ENCODE measurements at places on chromosomes 3 and 15. TPM values are rescaled to one million over a fixed set of nuclear protein-coding genes. Genes with fewer than 3 reads are reported as not detected.

GRCh38 chr3:146543461-146544001 lies 876 bp downstream of the PLSCR1 start:
- H3K27ac ChIP-seq = peak overlapping the region; percentile 91
- H3K27me3 ChIP-seq = no peaks in the 10 kb centered on the region
- H3K4me3 ChIP-seq = peak overlapping the region; percentile 94
- H3K36me3 ChIP-seq = peaks cover 16% of the 10 kb centered on the region
- peak; percentile 6 for DNase-seq
- peaks cover 20% of the 10 kb centered on the region for H3K4me1 ChIP-seq

The SLC28A2 gene
- total RNA-seq = not detected

DNA sequence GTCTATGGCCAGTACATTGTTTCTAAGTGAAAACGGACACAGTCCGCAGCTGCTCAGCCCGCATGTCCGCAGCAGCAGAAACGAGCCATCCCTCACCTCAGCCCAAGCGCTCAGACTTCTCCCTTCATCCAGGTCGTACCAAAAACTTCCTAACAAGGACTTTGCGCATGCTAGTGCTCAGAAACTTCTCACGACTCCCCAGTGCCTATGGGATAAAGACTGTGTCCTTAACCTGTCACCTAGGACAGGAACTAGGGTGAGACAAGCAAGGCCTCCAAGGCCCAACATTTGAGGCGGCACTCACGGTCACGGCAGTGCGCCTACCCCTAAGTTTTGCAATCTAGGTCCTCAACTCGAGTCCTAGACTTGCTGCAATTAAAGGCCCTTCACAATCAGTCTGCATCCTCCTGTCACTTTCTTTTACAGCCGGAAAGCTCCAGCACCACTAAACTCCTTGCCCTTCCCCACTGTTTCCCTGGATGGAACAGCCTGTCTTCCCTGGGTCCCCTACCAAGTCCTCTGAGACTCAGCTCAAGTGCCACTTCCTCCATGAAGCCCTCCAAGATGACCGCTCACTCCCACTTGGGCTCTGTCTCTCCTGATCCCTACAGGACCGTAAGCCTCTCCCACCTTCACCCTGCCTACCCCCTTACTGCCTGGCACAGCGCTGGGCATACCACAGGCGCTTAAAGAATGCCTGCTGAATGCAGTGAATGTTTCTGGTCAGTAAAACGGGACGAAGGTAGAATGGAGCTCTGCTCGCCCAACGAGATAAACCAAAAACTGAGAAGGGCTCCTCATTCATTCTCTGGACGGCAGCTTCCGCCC lies 1.2 kb downstream of the CLN6 start:
- no peaks in the 10 kb centered on the region for H3K36me3 ChIP-seq
- H3K27me3 ChIP-seq = peaks cover 19% of the 10 kb centered on the region
- H3K4me1 ChIP-seq = peaks cover 19% of the 10 kb centered on the region

GRCh38 chr15:51992953-51993352 lies 21.4 kb upstream of the LEO1 start:
- no peaks in the 10 kb centered on the region for H3K27me3 ChIP-seq
- peaks cover 9% of the 10 kb centered on the region for H3K4me1 ChIP-seq
- H3K4me3 ChIP-seq = no peak overlapping the region
- H3K27ac ChIP-seq = no peak overlapping the region
- no peak for DNase-seq

- H3K4me1 ChIP-seq = no peaks in the 10 kb centered on the region
- no peak overlapping the region for H3K4me3 ChIP-seq
- no peaks in the 10 kb centered on the region for H3K27me3 ChIP-seq
- no peak overlapping the region for H3K27ac ChIP-seq
- H3K36me3 ChIP-seq = no peaks in the 10 kb centered on the region
Observed at GRCh38 chr3:7565574-7565973, 704.7 kb downstream of the GRM7 start.

DNA sequence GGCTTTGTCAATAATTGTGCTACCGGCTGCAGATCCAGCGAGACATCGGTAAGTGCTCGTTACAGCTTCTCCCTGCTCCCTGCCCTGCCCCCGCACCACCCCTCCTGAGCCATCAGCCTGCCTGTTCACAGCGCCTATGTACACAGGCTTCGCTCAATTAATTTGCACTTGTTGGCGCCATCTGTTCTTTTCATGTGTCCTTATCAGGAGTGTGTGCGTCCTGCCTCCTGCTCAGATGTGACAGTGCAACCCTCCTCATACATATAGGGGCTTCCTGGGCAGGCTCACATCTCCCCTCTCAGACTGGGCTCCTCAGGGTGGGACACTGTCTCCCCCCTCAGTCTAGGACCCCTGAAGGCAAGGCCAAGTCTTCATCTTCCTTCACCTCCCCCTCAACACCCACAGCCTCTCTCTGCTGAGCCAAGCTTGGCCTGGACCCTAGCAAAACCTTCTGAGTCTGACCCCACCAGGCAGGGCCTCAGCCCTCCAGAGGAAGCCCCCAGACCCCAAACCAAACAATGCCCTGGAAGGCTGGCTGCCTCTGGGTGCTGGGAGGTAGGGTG lies 54.9 kb downstream of the CYP11A1 start:
- peaks cover 8% of the 10 kb centered on the region for H3K27me3 ChIP-seq
- H3K36me3 ChIP-seq = no peaks in the 10 kb centered on the region
- peaks cover 24% of the 10 kb centered on the region for H3K4me1 ChIP-seq
- no peak for DNase-seq

DNA sequence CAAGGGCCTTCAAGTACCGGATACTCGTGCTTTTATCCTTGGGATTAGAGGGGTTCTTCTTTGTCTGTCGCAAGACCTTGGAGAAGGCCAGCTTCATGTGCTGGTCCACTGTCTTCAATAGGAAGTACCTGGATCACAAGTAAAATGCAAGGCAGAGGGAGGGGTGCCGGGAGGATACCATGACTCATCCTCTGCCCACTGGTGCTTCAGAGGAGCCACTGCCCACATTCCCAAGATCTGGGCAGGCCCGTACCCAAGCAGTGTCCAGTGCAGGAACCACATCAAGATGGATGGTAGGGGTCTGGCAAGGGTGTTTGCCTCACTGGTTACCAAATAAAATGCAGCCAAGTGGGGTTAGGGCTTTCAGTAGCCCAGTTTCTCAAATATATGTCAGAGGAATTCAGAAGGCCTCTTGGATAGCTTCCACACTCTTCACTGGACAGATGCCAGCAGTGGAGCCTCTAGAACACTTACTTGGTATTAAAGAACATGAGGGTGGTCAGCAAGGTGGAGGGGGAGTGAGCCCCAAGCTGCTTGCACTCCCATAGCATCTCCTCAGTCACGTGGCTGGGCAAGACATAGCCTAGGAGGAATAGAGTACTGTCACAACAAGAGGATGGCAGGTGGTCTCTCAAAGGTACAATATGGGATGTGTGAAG lies 3.6 kb upstream of the IMPDH2 start:
- DNase-seq = no peak
- no peak overlapping the region for H3K4me3 ChIP-seq
- H3K4me1 ChIP-seq = peaks cover 6% of the 10 kb centered on the region
- peaks cover 23% of the 10 kb centered on the region for H3K36me3 ChIP-seq
- H3K27ac ChIP-seq = no peak overlapping the region
- H3K27me3 ChIP-seq = peaks cover 1% of the 10 kb centered on the region

DNA sequence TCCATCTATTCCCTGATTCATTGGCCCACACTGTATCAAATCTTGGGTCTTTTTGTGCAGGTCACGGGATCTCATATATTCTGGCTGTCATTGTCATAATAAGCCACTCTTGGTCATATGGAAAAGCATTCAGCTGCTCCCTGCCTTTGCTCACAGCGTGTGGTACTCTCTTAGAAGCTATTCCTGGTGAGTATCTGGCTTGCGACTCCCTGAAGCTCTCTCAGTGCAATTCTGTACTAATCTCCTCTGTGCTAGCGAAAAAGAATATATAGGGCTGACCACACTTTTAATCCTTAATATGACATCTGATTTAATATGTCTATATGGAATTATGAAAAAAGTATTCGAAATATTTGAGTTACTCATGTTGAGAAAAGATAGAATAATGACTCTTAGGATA lies 440.8 kb upstream of the GBE1 start:
- no peak overlapping the region for H3K27ac ChIP-seq
- H3K36me3 ChIP-seq = no peaks in the 10 kb centered on the region
- H3K27me3 ChIP-seq = peaks cover under 1% of the 10 kb centered on the region
- no peak overlapping the region for H3K4me3 ChIP-seq

DNA sequence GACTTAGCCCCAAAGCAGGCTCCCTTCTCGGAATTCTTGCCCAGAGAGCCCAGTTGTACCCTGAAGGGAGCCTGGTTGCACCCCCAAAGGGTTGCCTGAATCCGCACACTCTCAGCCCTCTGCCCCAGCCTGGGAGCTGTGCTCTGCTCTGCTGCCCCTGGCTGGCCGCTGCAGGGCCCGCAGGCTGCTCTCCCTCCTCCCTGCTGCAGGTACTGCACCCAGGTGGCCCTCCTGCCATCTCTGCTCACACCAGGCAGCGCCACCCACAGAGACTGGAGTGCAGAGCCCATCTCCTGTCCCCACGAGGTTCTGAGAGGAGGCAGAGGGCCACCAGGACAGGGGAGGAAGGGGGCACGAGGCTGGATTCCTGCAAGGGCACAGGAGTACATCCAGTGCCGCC lies 134.2 kb upstream of the NSMCE3 start:
- no peak for DNase-seq
- no peaks in the 10 kb centered on the region for H3K36me3 ChIP-seq
- no peak overlapping the region for H3K4me3 ChIP-seq
- no peak overlapping the region for H3K27ac ChIP-seq
- H3K27me3 ChIP-seq = no peaks in the 10 kb centered on the region

DNA sequence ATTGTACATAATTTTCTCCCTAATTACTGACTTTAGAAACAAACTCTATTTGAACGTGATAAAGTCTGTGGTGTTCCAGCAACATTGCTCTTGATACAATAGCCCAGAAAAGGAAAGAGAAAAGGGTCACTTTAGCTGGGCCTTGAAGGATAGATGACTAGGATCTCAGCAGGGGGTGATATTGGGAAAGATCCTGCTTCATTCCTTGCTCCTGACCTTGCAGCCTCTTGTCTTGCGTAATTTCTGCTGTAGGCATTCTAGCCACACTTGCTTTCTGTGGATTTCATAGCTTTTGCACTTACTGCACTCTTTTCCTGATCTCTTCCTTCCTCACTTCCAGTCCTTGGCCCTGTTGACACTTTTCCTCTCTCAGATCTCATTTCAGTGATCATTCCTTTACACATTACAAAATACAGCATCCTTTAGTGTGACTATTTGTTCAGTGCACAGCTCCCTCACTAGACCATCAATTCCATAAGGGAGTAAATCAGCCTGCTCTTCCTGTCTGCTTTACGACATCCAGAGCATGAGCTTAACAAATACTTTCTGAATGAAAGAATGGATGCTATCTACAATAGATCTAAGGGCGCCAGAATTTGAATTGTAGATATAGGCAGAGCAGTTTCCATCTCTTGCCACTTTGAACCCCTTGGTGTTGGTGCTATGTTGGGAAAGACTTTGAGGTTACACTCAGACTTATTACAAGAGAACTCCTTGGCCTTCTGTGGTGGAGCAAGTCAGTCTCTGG lies 559.6 kb upstream of the MDFIC2 start:
- H3K4me3 ChIP-seq = no peak overlapping the region
- DNase-seq = no peak
- H3K36me3 ChIP-seq = no peaks in the 10 kb centered on the region
- H3K4me1 ChIP-seq = no peaks in the 10 kb centered on the region
- no peaks in the 10 kb centered on the region for H3K27me3 ChIP-seq
- H3K27ac ChIP-seq = no peak overlapping the region

DNA sequence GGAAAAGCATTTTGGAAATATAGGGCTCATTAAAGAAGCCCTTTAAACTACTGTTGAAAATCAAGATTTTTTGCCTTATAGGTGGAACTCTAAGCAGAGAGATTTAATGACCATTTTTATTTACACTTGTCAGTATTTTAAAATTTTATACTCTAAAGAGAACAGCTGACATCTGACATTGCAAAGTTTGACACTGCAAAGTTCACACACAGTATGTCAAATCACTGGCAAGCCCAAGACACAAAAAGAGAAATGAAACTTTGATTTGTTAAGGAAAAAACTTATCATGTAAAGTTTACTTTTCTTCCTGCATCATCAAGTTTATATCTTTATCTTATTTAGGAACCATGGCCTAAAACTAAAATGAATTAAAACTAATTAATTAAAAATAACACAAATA lies 40.2 kb downstream of the DPH6 start:
- no peaks in the 10 kb centered on the region for H3K27me3 ChIP-seq
- H3K36me3 ChIP-seq = no peaks in the 10 kb centered on the region
- no peak overlapping the region for H3K27ac ChIP-seq
- H3K4me3 ChIP-seq = no peak overlapping the region
- peaks cover 10% of the 10 kb centered on the region for H3K4me1 ChIP-seq
- no peak for DNase-seq

DNA sequence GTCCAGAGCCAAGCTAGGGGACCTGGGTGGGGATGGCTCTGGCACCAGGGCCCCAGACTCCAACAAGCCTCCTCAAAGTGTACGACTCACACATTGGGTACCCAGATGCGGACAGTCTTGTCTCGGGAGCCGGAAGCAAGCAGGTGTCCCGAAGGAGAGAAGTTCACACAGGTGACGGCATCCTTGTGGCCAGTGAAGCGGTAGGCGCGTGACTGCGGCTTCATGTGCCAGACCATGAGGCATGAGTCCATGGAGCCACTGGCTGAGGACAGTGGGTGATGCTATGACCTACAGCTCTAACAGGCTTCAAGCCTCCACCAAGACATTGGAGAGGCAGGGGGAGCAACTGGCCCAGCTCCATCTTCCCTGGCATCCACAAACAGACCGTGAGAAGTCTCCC lies 4.5 kb downstream of the POC1A start:
- H3K36me3 ChIP-seq = peaks cover 3% of the 10 kb centered on the region
- H3K27me3 ChIP-seq = peaks cover 3% of the 10 kb centered on the region
- DNase-seq = no peak

GRCh38 chr15:55993804-55994560 lies 570 bp upstream of the NEDD4 start:
- peaks cover 8% of the 10 kb centered on the region for H3K36me3 ChIP-seq
- peaks cover 5% of the 10 kb centered on the region for H3K27me3 ChIP-seq
- no peak for DNase-seq
- H3K4me3 ChIP-seq = peak overlapping the region; percentile 90

GRCh38 chr3:119160815-119161214 lies 12.6 kb upstream of the UPK1B start:
- H3K27me3 ChIP-seq = peaks cover 3% of the 10 kb centered on the region
- DNase-seq = no peak
- no peak overlapping the region for H3K4me3 ChIP-seq

DNA sequence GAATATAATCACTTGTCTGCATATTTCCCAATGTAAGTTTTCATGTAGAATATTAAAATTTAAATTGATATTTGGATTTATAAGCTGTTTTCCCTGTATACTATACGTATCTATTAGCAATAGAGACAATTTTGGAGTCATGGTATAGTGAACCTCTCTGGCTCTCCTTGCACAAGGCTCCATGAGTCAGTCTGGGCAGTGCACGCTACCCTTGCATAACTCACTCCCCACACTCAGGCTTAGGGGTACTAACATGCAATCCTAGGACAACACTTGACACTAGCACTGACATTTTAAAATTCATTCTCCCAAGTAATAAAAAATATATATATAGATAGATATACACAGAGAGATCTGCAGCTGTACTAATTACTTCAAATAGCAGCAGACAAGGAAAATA lies 39.2 kb downstream of the SLC24A1 start:
- no peak overlapping the region for H3K27ac ChIP-seq
- no peak for DNase-seq
- H3K4me1 ChIP-seq = no peaks in the 10 kb centered on the region
- H3K4me3 ChIP-seq = no peak overlapping the region
